ENCODE measurements at places on chromosomes 2 and 18.

DNA sequence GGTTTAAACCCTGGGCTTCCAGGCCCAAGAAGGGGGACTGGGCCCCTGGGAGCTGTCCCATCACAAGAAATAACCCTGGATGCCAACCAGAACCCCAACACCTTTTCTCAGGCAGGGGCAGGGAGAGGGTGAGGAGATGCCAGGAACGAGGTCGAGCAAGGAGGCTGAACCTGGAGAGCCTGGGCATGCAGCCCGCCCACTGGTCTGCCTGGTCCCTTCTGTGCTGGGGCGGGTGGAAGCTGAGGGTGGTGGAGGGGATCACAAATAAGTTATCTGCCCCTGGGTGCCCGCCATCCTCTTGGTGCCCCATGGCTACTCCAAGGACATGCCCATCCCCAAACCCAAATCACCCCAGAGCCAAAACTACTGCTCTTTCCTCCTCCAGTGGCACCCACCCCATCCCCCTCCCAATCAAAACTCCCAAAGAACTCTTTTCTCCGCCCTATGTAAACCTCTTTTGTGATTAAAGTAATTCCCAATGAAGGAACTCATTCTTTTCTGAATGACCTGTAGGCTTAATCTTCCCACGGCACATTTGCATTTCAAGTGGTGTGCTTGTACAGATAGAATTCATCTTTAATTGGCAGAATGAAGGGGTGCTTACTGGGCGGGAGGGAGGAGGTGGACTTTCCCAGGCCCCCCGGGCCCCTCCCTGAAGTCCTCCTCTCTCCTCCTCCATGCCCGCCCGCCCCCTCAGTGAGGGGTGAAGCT lies 47.9 kb downstream of the EFR3B start:
- DNase-seq = no peak

DNA sequence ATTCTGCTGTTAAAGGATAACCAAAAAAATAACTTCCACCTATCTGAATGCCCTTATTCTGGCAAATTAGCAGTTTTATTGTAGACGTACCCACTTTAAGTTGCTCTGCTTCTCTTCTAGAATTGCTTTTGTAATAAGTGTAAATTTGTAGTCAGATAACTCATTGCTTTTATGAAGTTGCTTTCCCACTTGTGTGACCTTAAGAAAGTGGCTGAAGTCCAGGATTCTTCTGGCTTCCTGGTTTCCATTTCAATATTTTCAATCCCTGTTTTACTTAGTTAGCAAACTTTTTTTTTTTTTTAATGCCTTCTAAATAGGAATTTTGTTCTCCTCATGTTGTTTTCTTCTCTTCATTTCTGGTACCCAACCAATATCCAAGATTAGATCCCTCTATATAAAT lies 59.8 kb downstream of the GLS start:
- no peak for DNase-seq

DNA sequence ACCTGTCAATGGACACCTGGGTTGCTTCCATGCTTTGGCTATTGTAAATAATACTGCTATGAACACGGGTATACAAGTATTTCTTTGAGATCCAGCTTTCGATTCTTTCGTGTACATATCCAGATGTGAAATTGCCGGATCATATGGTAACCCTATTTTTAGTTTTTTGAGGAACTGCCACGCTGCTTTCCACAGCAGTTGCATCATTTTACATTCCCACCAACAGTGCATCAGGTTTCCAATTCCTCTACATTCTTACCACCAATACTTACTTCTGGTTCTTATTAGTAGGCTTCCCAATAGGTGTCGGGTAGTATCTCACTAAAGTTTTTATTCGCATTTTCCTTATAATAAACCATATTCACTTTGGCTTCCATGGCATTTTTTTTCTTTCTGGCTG lies 69.6 kb downstream of the PID1 start:
- no peak for DNase-seq

DNA sequence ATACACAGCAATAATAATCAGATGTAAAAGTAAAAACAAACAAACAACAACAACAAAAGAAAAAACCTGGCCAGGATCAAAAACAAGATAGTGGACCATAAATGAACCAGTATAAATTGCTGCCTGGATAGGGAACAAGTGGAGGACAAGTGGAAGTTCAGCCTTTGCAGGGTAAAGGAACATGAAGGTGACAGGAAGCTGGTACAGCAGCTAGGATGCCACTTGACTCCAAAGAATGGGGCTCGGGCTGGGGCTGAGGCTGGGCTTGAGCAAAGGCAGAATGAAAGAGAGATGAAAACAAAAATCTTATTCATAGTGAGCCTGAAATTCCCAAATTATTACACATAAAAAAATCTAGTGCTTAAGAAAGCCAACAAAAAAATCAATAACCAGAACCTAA lies 146.5 kb downstream of the CDH2 start:
- no peak for DNase-seq

- no peak for DNase-seq
Observed at GRCh38 chr2:33812707-33813106, 213.6 kb upstream of the FAM98A start.

DNA sequence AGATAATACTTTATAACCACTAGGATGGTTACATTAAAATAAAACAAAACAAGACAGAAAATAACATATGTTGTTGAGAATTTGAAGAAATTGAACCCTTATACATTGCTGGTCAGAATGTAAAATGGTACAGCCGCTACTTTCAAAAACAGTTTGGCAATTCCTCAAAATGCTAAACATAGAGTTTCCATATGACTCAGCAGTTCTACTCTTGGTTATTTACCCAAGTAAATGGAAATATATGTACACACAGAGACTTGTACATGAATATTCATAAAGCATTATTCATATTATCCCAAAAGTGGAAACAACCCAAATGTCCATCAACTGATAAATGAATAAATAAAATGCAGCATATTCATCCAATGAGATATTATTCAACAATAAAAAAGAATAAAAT lies 92.5 kb upstream of the LRATD1 start:
- no peak for DNase-seq

GRCh38 chr2:113291191-113291590 lies 12.5 kb upstream of the PAX8 start:
- no peak for DNase-seq

Measured in AG04449 (cell line).